ENCODE measurements at places on chromosomes 12 and 14.

- no peak for DNase-seq
Measured at GRCh38 chr12:69348162-69348938, at the start of gene LYZ. Gene LYZ, plus strand, starts transcription at chr12:69348381. Its CDS starts 28 bp downstream, at chr12:69348409.

DNA sequence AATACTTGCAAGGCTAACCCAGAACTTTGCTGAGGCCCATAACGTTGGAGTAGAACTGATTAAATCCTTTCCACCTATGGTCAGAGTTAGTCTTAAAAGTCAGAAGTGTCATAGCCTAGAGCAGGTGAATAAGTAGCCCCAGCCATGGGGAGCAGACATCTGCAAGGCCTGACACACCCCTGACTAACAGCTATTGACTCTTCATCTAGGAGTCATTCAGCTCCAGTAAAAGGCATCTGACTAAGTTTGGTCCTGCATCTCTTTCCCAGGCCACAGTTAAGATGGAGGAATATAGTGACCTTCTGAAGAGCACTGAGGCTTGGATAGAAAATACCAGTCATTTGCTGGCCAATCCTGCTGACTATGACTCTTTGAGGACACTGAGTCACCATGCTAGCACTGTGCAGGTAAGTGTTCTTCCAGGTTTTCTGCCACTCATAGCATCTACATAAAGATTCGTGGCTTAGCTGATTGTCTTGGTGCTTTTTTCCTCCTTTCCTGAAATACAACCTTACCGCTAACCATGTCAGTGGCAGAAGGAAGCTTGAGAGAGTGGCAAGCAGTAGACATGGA, 212.9 kb downstream of the ESR2 start:
- no peak for DNase-seq

DNA sequence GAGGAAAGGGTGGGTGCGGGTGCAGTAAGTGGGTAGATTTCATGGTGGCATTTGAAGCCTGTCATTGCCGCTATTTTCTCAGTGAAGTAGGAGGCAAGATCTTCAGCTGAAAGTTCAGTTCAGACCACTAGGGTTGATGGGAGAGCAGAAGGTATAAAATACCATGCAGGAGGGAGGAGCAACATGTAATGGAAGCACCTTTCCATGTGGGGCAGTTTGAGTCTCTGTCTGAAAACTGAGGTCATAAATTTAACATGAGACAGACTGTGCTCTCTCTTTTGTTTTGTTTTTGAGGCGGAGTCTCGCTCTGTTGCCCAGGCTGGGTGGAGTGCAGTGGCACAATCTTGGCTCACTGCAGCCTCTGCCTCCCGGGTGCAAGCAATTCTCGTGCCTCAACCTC, 22.7 kb downstream of the LRRC74A start:
- no peak for DNase-seq

DNA sequence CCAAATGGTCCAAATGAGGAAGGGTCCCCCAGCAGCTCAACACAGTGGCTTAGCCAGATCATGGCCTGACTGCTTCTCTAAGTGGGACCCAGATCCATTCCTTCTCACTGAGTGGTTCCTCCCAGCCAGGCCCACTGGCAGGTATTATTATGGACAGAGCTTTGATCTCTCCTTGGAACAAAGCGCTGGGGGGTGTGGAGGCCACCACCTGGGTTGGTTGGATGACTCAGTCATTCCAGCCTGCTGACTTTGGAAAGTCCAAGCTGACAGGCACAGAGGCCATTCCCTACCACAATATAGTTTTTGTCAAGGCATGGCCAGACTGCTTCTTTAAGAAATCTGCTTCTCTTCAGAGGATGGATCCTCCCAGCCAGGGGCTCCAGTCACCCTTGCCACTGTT, 341.1 kb downstream of the BTG1 start:
- DNase-seq, result no peak

- no peak for DNase-seq
Measured at GRCh38 chr12:51626629-51627028, 35.6 kb downstream of the SCN8A start.

- DNase-seq, result no peak
Measured at GRCh38 chr12:120971299-120972180, 6.8 kb upstream of the HNF1A start.

- DNase-seq, result no peak
Measured at GRCh38 chr12:50611021-50611744, 106.4 kb downstream of the DIP2B start.

GRCh38 chr12:45183246-45183645, 32.6 kb upstream of the ANO6 start:
- no peak for DNase-seq

- DNase-seq, result no peak
Measured at GRCh38 chr14:50339178-50339804, 27.2 kb downstream of the DMAC2L start.

GRCh38 chr14:66295386-66295785, 190.8 kb upstream of the CCDC196 start:
- DNase-seq, result no peak

- DNase-seq, result no peak
Measured at GRCh38 chr12:38399711-38400206, 83.2 kb downstream of the ALG10B start.

DNA sequence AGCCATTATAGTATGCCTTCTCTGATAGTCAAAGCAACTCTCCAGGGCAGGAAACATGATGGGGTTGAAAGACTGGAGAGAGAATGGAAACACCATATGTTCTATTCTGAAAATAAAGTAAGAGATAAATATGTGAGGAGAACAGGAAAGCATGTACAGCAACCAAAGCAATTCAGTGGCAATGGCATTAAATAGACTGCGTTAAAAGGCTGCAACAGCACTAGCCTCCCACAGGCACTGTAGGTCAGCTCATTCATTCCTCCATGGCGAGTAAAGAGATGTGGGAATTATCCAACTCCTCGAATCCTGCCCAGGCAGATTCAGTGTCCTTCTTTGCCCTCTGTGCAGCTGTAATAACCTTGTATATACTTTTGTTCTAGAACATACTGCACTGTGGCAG, 43.8 kb downstream of the ANO6 start:
- no peak for DNase-seq

GRCh38 chr12:122495258-122495657, 5.5 kb downstream of the ZCCHC8 start:
- DNase-seq, result no peak

DNA sequence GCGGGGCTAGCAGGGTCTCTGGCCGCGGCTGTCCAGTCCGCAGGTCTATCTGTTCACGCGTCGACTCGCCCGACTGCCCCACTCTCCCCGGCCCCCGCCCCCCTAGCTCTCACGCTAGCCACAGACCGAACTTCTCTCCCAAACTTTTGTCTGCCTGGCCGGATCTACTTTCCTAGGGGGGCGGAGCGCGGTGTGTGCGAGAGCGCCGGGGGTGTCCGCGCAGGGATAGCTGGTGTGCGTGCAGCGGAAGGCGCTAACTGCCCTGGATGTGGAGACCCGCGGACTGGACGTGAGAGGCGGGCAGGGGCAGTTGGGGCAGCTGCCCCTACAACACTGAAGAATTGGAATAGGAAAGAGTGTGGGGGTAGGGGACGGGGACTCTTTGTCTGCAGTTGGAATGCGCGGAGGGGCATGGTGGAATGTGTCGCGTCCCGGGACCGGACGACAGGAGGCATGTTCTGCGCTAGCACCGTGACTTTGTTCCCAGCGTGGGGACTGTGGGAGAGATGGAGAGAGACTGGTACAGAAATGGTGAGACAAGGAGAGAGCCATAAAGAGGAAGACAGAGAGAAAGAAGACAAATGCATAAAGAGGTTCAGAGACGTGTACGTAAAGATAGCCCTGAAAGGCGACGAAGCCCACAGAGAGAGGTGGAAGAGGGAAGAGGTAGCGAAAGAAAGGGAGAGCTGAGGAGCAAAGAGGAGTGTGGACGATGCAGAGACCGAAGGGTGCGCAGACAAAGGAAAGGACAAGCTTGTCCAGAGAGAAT, at the start of gene AJUBA:
AJUBA (minus strand) TSS at position 75 of the 769 bp plus-strand sequence. CDS start 285 bp downstream, outside the sequence.
- DNase-seq, result no peak

GRCh38 chr12:1463073-1463905, 131.1 kb downstream of the FBXL14 start:
- no peak for DNase-seq

DNA sequence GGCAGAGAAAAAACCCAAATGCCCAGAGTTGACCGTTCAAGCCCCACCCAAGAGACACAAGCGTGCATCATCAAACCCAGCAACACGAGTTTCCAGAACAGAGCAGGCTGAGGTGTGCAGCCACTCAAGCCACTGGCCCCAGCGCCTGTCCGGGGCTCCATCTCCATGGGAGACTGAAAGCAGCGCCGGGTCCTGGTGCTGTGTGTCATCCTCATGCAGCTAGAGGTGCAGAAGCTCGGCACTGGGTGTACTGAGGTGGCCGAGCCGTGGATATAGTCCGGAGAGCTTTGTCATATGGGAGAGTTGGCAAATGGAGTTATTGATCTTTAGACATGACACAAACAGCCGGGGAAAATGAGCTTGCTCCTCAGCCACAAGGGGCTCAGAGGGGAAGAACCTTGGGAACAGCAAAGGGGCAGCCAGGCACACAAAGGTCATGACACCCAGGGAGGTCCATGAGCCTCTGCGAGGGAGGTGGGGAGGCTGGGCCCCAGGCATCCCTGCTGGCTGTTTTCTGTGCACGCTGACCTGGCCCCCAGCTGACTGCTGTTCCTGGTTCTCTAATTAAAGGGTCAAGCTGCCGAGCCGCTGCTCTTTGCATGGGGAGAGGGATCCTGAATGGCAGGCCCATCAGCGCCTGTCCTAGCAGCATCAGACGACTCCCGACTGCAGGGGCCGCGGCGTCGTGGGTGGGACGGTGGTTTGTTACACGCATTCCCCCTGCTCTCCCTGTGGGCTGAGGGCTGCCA, 145.4 kb upstream of the SFSWAP start:
- DNase-seq, result no peak

DNA sequence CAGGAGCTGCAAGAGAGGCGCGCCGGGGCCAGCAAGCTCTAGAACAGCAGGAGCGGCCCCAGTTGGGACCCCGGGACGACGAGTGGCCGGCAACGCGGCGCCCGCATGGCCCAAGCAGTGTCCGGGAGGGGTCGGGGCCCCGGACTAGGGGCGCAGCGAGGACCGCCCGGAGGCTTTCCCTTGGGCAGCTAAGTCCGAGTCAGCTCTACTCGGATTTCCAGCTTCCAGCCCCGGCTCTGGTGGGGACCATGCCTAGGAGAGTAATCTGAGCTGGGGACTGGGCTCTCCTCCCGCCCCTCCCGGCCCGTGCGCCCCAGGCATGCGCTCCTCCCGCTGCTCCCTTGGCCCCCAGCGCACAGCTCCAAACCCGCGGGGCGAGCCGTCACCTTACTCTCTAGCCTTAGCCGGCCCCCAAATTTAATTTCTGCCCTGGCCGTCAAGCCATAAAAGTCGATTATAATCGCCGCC, 41.6 kb upstream of the CAPRIN2 start:
- no peak for DNase-seq

- no peak for DNase-seq
Measured at GRCh38 chr14:100567877-100568163, 19.4 kb downstream of the BEGAIN start.

GRCh38 chr12:111405859-111406473, at the start of gene SH2B3:
Gene SH2B3, plus strand, starts transcription at chr12:111405923. Its CDS starts 12,223 bp downstream, at chr12:111418146.
- DNase-seq, result no peak

DNA sequence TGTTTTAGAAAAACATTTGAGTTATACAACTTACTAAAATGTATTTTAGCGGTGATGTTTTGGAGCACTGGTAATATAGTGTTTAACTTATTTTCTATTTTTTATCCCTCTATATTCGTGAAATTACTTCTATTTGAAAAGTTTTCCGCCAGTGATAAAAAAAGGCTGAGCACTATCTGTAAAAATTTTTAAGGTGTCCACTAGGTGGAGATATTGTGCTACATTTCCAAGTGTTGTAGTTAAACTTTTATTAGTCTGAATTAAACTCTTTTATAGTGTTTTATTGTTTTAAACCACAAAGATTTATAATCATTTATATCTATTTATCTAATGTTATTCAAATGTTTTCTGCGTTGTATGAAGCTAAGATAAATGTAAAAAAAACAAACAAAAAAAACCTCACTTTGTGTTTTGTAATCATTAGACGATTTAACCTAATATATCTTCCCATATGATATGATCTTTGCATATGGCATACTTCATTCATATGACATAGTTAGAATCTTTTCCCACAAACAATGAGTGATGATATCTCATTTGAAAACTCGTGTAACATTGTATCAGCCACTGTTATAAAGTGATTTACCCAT, 11.8 kb downstream of the ALG10B start:
- no peak for DNase-seq

GRCh38 chr14:95432144-95433093, 84.0 kb downstream of the SYNE3 start:
- peak; percentile 11 for DNase-seq

All from NCI-H187 (cell line).